ENCODE measurements at places on chromosomes 5 and 9. TPM values are rescaled to one million over a fixed set of nuclear protein-coding genes. Genes with fewer than 3 reads are reported as not detected.

DNA sequence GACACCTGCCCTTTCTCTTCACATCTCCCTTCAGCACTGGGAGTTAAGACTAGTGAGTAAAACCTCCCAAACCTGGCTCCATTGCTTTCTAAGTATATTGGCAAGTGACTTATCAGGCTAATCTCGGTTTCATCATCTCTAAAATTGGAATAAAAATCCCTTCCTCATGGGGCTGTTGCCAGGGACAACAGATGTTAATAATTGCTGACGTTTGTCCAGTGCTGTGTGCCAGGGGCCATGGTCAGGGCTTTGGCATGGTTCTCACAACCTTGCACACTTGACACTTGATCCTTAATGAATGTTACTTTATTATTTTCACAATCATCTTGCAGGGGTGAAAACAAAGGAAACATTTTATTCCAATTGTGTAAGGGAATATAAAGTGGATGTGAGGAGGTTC is 1262.0 kb upstream of the WWC1 start:
- DNase-seq: no peak
- no peaks in the 10 kb centered on the region for H3K4me1 ChIP-seq
- no peak overlapping the region for H3K4me3 ChIP-seq
- no peak overlapping the region for H3K27ac ChIP-seq
- no peaks in the 10 kb centered on the region for H3K36me3 ChIP-seq
- H3K27me3 ChIP-seq: no peaks in the 10 kb centered on the region

- DNase-seq: no peak
- no peak overlapping the region for H3K27ac ChIP-seq
- no peaks in the 10 kb centered on the region for H3K27me3 ChIP-seq
- H3K4me1 ChIP-seq: no peaks in the 10 kb centered on the region
Observed at GRCh38 chr9:126049088-126049487, 277.5 kb upstream of the MVB12B start.

- H3K4me1 ChIP-seq: no peaks in the 10 kb centered on the region
- H3K27ac ChIP-seq: no peak overlapping the region
- no peak overlapping the region for H3K4me3 ChIP-seq
- no peaks in the 10 kb centered on the region for H3K36me3 ChIP-seq
- no peaks in the 10 kb centered on the region for H3K27me3 ChIP-seq
Observed at GRCh38 chr9:126750941-126751725, 53.7 kb upstream of the ZBTB43 start.

The PIP5KL1 gene
- total RNA-seq: 2.2 TPM

The CDC25C gene
- 0.64 TPM for total RNA-seq

The SCGB3A1 gene
- total RNA-seq: 66.5 TPM

The TXNDC8 gene
- total RNA-seq: not detected

All from breast epithelium (tissue), 4 donors.